ENCODE measurements at places on chromosomes 7 and 10.

DNA sequence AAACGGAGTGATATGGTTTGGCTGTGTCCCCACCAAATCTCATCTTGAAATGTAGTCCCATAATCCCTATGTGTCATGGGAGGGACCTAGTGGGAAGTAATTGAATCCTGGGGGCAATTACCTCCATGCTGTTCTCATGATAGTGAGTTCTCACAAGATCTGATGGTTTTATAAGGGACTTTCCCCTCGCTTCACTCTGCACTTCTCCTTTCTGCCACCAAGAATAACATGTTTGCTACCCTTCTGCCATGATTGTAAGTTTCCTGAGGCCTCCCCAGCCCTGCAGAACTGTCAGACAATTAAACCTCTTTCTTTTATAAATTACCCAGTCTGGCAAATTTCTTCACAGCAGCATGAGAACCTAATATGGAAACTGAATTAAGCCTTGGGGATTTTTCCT, 19.1 kb downstream of the FAM3C start:
- DNase-seq = no peak

DNA sequence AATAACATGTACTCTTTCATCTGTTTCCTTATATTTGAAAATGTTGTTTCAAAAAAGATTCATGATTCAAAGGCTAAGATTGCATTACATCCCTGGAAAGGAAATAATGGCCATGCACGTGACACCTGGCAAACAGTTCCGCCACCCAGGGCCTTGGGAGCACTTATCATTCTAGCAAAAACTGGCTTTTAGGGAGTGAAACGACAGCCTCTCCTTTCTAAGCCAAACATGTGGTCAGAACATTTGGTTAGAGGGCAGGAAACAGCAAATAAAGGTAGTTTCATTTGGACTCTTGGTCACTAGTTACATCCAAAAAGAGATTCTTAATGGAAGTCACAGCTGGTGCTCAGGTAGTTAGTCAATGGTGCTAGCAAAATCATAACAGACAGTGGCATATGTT, 83.5 kb downstream of the FAS start:
- no peak for DNase-seq

DNA sequence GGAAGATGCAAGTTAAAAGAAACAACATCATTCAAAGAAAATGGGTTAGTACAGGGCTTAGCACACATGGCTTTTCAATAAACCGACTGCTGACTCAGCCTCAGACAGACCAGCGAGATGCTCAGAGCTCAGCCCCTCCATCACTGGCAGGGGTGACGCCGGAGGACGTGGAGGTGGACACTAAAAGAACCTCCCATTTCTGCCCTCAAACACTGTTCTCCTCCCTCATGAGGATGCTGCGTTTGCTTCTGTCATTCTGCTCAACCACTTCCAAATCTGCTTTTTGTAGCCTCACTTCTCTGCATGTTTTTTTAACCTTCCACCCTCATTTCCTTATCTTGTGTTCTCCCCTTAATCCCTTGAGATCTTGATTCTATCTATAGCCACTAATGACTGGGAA, 15.3 kb downstream of the DENND11 start:
- DNase-seq = no peak

DNA sequence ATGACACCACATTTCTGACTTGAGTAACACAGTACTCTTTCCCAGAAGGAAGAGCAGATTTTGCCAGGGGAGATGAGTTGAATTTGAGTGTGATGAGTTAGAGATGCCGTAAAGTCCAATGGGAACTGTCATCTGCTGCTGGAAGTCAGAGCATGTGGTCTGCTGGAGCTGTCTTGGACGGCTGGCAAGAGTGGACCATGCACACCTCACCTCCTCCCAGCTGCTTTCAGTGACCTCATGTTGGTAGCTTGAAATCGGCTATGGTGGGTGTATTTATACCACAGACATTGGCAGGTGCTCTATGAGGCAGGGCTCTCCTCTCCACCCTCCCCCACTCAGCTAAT, 82.3 kb downstream of the COL13A1 start:
- no peak for DNase-seq

DNA sequence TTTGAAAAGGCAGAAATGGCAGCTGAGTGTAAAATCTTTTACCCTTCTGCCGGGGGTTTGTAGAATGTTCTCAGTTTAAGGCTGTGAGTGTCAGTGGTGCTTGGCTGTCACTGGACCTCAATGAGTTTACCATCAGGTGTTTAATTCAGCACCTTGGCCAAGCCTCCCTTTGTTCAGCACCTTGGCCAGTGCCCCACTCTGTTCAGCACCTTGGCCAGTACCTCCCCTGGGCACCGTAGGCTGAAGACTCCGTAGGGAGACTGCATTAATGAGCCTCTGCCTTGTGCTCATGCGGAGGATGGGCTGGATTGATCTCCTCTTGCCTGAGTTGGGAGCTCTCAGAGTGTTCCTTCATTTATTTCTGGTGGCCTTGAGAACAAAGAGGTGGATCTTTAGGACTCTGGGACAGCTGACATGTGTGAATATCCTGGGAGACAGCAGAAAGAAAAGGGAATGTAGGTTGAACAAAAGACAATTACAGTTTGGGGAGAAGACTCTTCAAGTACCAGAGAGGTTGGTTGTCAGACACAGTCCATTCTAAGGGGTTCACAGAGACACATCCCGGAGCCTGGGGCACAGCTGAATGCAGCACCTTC, 1.6 kb downstream of the FAM24A start:
- DNase-seq = peak; percentile 66

DNA sequence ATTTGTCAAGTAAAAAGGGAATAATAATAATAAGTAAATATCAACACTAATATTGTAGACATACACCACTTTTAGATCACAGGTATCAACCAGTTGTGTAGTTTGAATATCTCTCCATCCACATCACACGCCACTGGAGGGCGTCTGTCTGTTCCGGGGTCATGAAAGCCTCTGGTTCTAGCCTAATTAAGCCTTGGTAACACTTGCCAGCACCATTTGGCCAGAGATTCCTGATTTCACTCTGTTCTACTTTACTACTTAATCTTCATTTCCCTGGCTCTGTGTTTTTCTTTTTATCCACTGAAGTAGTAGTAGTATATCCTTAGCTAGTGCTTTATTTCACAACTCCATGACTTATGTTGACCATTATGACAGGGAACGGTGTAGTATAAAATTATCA, 285.6 kb upstream of the POM121L12 start:
- DNase-seq = no peak

DNA sequence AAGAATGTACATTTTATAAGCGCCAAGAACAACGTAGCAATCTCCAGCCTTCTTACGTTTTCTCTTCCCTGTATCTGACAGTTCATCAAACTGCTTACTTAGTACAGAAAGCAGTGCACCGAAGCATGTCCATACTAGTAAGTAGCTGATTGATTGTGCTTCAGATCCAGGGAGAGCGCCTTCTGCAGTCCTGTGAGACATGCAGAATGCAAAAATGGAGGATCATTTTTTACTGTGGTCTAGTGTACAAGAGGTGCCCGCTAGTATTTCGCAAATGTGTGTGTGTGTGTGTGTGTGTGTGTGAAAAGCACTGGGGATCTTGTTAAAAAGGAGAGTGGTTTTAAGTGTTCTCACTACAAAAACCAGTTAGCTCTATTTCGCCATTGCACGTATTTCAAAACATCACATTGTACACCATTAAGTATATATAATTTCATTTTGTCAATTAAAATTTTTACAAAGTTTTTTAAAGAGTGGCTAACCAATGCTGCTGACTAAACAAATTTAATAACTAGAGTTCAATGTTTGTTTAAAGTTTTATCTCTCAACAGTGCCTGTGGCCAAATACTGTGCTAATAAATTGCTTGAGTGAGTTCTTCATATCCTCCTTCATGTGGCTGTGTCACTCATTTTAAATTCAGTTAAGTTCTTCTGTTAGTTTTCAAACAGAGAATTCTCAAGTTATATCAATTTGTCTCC, 99.6 kb downstream of the ZMYND11 start:
- DNase-seq = no peak

- DNase-seq = no peak
Measured at GRCh38 chr10:118633786-118634185, 38.3 kb upstream of the PRLHR start.

- peak; percentile 51 for DNase-seq
Measured at GRCh38 chr10:61733358-61733940, 70.7 kb downstream of the CABCOCO1 start.

DNA sequence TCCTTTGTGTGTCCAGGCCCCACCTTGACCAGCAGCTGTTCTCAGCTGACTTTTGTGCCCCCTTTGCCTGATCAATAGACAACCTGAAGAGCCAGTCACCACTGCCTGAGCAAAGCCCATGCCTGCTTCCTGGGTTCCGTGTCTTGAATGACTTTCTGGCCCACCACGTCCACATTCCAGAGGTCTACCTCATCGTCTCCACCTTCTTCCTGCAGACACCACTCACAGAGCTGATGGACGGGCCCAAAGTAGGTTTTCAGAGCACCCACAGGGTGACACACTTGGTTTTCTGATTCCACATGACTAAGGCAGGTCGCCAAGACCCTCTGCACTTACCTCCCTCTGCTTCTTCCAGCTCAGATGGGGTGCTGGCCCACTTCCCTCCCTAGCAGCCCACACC, 126.8 kb downstream of the WDFY4 start:
- DNase-seq = peak; percentile 45

DNA sequence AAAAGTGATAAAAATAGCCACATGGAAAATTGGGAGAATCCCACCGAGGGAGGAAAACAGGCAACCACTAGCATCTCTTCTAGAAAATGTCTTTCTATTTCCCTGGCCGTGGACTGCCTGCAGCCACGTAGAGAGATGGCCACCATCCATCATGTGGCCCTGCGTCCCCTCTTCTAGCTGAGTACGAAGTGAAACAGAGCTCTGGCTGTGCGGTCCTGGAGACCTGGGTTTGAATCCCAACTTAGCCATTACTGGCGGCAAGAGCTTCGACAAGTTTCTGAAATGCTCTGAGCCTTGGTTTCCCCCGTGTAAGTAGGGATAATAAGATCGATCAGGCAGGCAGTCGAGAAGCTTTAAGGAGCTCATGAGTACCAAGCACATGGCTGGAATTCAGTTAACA, 32.9 kb downstream of the ZCCHC24 start:
- DNase-seq = no peak

- DNase-seq = no peak
Measured at GRCh38 chr7:83921271-83921940, 272.5 kb upstream of the SEMA3E start.

DNA sequence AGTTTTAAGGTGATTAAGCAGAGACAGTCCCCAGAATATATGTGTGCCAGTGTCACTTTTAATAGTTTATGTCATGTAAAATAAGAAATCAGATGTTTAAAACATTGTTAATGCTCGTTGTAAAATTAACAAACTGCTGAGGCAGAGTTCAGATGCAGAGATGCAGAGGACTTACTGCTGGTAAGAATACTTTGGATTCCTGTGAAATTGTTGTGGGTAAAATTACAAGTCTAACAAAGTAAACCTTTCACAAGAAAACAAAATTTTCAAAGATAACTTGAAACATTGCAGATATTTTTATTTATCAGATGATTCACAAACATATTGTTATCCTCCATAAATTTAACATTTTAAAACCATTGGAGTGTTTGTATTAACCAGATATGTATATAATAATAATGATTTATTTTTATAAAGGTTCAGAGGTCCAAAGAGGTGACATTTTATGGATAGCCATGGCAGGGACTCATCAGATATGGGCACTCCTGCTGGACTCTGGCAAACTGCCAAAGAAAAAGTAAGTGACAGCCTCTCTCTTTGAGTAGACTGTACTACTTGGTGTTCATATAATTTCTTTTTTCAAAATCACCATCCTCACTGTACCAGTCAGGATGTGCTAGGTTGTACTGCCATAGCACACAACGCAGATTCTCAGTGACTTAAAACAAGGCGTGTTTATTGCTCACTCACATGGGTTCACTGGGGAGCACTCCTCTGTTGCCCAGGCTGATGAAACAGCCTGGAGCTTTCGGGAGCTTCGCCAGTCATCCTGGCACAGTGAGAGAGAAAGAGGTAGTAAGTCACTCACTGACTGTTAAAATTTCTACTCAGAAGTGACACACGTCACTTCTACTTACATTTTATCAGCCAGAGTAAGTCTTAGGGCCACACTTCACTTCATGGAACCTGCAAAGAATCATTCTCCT, 43.5 kb downstream of the NHLRC2 start:
- DNase-seq = peak; percentile 5

DNA sequence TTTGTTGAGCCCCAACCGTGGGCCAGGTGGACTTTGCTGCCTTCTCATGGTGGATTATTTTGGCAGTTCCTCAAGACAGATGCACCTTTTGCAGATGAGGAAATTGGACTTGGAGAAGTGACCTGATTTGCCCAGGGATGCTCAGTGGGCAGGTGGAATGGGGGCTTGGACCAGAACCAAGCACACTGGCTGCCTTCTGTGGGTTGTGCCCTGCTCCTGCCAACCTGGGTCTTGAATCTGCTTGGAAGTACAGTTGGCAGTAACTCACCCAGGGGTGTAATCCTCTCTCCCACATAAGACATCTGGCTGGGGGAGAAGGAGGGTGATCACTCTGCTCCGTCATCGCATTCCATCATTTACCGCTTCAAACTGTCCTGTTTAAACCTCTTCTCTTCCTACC, 110.5 kb upstream of the GPR26 start:
- DNase-seq = no peak

DNA sequence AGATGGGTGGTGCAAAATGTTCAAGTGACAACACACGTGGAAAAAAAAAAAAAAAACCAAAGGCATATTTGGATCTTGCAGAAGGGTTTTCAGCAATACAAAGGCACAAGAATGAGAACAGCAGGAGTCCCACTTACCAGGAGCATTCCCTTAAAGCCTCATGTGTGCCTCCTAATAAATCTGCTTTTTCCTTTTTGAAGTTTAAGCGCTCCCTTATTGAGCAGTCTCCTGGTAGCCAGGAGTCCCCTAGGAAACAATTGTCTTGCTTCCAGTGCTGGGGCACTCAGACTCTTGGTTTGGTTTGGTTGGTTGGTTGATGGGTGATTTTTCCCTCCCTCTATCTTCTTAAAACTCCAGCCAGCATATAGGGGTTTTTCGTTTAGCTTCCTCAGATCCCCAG, 321.8 kb upstream of the NFE2L3 start:
- DNase-seq = no peak

DNA sequence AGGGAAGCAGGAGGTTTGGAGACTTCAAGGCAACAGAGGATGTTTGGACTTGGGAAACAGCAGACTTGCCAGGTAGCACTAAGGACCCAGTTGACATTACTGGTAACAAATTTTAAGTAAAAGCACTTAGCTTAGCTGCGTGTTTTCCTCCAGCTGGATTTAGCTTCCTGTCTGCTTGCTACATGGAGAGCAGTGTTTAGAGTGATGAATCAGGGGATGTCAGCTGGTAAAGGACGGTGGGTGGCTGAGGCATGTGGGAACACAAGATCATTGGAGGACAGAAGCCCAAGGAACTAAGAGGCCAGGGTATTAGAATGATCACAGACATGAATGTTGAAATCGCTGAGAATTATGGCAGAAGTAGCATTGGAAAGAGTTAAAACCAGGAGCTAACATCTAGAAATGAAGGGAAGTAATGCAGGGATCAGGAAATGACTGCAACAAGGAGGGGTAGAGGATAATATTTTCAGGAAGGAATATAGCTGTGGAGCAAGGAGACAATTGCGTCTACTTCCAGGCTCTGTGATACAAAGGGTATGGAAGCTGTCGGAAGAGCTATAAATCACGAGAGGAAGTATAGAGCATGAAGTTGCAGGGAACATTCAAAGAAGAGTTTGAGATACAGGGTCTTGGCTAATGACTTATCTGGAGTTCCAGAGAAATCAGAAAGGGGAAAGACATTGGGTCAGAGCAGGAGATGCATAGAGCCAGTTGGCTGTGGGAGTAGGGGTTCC, 34.4 kb downstream of the CALD1 start:
- DNase-seq = no peak

All from GM03348 (cell line).